ENCODE measurements at places on chromosomes 4 and X. TPM values are rescaled to one million over a fixed set of nuclear protein-coding genes. Genes with fewer than 3 reads are reported as not detected.

DNA sequence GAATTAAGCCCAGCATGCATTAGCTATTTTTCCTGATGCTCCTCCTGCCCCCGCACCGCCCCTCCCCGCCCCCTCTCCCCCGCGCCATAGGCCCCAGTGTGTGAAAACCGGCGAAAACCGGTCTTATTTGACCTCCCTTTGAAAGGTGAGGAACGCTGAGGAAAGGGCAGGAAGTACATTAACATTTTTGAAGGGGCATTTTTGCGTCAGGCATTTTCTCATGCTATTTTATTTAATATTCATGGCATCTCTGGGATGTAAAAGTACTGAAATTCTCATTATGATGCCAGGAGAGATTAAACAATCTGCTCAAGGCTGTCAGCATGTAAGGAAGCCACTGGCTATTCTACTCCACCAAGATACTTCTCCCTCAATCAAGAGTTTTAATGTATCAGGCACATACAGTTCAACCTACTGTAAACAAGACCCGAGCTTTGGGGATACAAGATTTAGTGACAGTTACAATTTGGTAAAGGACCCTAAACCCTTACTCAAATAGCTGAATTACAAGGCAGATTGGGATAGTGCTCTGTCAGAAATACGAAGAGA lies 1.2 kb upstream of the NMU start:
- no peak overlapping the region for H3K4me3 ChIP-seq
- no peak overlapping the region for H3K27ac ChIP-seq
- H3K27me3 ChIP-seq: peaks cover 3% of the 10 kb centered on the region
- DNase-seq: no peak
- no peaks in the 10 kb centered on the region for H3K4me1 ChIP-seq
- H3K36me3 ChIP-seq: no peaks in the 10 kb centered on the region

DNA sequence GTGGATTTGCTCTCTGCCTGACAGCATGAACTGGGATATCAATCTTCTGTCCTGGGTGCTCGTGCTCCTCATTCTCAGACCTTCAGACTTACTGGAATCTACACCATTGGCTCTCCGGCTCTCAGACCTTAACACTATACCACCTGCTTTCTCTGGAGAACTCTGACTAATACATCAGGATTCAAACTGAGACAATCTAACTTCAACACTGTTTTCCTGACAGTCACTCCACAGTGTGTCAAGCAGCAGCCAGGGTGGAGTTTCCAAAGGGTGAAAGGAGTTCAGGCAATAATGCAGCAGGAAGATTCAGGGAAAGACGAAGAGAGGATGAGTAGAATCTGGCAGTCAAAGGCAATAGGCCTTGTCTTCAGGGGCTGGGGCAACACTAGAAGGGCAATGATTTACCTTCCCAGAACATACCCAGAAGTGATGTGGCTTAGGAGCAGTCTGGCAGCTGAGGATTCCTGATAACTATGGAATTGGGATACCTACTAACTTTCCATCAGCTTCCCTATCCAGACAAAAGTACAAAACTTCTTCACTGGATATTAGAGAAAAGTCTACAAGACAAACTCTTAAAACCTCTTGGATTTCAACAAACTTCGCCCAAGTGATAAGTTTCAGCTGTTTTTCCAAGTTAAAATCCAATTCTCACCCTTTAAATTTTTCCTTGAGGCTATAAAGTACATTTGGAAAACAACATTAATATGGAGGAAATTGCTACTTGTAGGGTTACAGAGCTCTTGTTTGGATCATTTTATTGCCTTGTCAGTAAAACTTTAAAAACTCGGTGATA lies 58.4 kb upstream of the SLIT2 start:
- no peak overlapping the region for H3K27ac ChIP-seq
- H3K36me3 ChIP-seq: no peaks in the 10 kb centered on the region
- no peak for DNase-seq
- H3K4me3 ChIP-seq: no peak overlapping the region

- no peak for DNase-seq
- no peaks in the 10 kb centered on the region for H3K4me1 ChIP-seq
- H3K4me3 ChIP-seq: no peak overlapping the region
- H3K27me3 ChIP-seq: no peaks in the 10 kb centered on the region
- no peaks in the 10 kb centered on the region for H3K36me3 ChIP-seq
Observed at GRCh38 chrX:12405306-12405705, 267.0 kb downstream of the FRMPD4 start.

Gene MAP9
- total RNA-seq: 4.9 TPM

DNA sequence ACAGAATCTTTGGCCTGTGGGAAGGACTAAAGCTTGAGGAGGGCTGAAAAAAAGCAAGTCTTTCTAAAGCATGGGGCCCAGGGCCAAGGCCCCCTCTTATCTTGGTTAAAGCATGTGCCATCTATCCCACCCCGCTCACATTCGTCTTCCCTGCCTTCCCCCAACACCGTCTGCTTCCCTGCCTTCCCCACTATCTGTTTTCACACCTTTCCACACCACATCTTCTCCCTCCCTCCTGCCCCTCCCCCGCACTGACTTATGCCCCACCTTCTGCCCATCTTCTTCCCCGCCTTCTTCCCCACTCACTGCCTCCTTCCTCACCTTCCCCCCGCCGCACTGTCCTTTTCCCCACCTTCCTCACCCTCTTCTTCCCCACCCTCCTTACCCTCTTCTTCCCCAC lies 890 bp upstream of the NAP1L5 start:
- no peaks in the 10 kb centered on the region for H3K27me3 ChIP-seq
- H3K36me3 ChIP-seq: no peaks in the 10 kb centered on the region
- DNase-seq: no peak
- no peak overlapping the region for H3K27ac ChIP-seq

- peaks cover 5% of the 10 kb centered on the region for H3K4me1 ChIP-seq
Observed at GRCh38 chr4:11483046-11483445, 54.4 kb upstream of the HS3ST1 start.

DNA sequence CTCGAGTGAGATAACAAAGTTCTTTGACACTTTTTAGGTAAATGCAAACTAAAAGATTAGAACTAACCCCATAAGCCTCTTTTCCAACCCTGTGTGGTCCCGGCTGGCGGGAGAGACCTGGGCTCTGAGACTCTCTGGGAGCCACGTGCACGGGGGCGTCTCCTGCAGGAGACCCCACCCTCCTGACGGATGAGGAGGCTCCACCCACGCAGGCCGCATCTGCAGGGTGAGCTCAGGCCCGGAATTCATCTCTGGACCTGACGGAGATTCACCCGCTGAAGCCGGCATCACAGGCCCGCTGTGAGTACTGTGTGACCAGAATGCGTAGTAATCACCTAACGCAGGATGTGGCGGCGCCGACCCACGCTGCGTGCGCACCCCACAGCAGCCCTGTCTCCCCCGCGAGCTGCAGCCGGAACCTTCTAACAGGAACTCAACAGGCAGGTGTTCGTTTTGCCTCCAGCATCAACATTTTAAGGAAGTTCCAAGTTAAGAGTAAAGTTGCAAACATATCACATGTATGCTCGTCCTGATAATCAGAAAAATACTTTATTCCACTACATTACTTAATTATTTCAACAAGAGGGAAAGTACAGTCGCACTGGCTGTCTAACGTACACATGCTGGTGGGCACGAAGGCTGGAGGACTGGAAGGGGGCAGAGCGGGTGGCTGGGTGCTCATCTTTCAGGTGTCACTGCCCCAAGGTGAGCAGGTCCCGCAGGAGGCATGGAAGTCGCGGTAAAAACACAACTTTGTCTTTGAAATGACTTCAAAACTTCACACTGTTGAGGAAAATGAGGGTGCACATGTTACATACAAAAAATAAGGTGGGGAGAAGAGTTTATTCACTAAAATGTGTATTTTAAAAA lies 44.5 kb downstream of the FGFRL1 start:
- no peak for DNase-seq
- no peaks in the 10 kb centered on the region for H3K4me1 ChIP-seq
- H3K4me3 ChIP-seq: peak overlapping the region; percentile 32
- no peaks in the 10 kb centered on the region for H3K36me3 ChIP-seq

Gene NEIL3
- 7.9 TPM for total RNA-seq

Gene DCUN1D4
- 20.8 TPM for total RNA-seq

Gene SCML2
- total RNA-seq: 1.9 TPM

DNA sequence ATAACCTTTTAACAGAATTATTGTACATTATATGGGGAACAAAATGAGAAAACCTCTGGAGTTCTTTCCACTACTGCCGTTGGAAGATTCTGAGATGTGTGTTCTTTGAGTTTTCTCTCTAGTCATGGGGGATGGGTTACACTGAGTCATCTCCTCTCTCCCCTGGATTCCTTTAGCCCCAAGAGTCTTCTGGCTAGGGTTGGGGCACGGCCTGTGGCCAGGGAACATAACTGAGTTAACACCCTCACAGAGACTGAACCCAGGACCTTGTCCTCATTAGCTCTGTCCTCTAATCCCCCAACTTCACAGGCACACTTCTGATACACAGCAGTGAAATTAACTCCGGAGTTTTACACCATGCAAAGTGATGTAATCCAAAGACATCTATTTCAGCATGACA lies 142.3 kb upstream of the F9 start:
- DNase-seq: no peak
- H3K27me3 ChIP-seq: no peaks in the 10 kb centered on the region
- no peaks in the 10 kb centered on the region for H3K4me1 ChIP-seq
- H3K36me3 ChIP-seq: no peaks in the 10 kb centered on the region
- no peak overlapping the region for H3K27ac ChIP-seq

GRCh38 chr4:39978904-39979303 lies 1.2 kb upstream of the PDS5A start:
- H3K4me1 ChIP-seq: peaks cover 3% of the 10 kb centered on the region
- H3K4me3 ChIP-seq: no peak overlapping the region

GRCh38 chr4:34723605-34724004 lies 1520.7 kb downstream of the ARAP2 start:
- H3K27me3 ChIP-seq: no peaks in the 10 kb centered on the region
- H3K4me1 ChIP-seq: no peaks in the 10 kb centered on the region
- H3K36me3 ChIP-seq: no peaks in the 10 kb centered on the region
- no peak overlapping the region for H3K27ac ChIP-seq

Gene BMPR1B
- total RNA-seq: not detected

DNA sequence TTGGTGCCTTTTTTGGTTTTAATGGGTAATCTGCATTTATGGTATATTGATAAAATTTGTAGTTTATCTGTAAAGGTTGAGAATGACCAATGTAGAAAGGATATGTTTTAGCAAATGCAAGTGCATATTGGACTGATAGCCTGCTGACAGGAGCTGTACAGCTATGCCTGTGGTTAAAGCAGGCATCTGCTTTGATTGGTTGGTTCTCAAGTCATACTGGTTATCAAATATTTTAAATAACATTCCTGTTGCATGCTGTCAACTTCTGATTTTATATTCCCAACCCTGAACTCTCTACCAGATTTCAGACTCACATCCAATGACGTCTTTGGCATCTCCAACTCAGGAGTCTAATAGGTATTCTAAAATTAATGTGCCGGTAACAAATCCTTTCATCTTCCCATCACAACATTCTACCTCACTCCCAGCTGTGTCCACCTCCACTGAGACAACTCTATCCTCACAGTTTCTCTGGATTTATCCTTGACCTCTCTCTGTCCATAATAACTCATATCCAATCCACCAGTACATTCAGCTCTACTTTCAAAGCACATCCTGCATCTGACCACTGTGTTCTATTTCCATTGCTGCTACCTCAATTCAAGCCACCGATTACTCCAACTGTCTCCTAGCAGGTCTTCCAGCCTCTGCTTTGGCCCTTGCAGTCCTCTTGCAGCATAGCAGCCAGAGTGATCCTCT lies 125.7 kb downstream of the CAMK2D start:
- no peak for DNase-seq
- 0 out of 2 replicates have a peak overlapping the region, but pooled peaks have one; percentile 9 for H3K4me3 ChIP-seq
- H3K27me3 ChIP-seq: no peaks in the 10 kb centered on the region
- no peaks in the 10 kb centered on the region for H3K36me3 ChIP-seq

Gene CT45A10
- total RNA-seq: not detected

DNA sequence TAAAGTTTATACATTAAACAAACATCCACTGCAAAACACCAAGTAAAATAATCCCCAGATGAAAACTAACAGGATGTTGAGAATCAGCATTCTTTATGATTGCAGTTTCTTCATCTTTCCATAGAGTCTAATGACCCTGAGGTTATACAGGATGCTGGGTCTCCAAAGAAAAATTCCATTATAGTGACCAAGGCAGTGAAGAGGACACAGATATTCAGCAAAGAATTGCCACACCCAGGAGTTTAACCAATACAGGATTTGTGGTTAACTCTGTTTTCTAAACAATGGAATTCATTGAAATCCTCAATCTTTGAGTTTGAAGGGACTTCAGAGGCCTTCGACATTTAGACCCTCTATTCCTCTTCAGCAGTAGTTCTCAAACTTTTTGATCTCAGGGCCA lies 76.2 kb upstream of the ESX1 start:
- H3K27ac ChIP-seq: no peak overlapping the region
- no peak for DNase-seq
- no peaks in the 10 kb centered on the region for H3K4me1 ChIP-seq
- no peaks in the 10 kb centered on the region for H3K36me3 ChIP-seq

GRCh38 chr4:116453127-116453526 lies 632.2 kb downstream of the TRAM1L1 start:
- no peak for DNase-seq
- H3K27ac ChIP-seq: no peak overlapping the region
- H3K36me3 ChIP-seq: no peaks in the 10 kb centered on the region
- H3K4me1 ChIP-seq: no peaks in the 10 kb centered on the region

Gene IL2
- total RNA-seq: 0.66 TPM

Gene CFP
- total RNA-seq: 7.2 TPM

GRCh38 chr4:174663216-174663615 lies 140.9 kb upstream of the HPGD start:
- no peaks in the 10 kb centered on the region for H3K27me3 ChIP-seq
- H3K36me3 ChIP-seq: no peaks in the 10 kb centered on the region
- H3K27ac ChIP-seq: no peak overlapping the region
- no peak overlapping the region for H3K4me3 ChIP-seq
- DNase-seq: no peak
- no peaks in the 10 kb centered on the region for H3K4me1 ChIP-seq

DNA sequence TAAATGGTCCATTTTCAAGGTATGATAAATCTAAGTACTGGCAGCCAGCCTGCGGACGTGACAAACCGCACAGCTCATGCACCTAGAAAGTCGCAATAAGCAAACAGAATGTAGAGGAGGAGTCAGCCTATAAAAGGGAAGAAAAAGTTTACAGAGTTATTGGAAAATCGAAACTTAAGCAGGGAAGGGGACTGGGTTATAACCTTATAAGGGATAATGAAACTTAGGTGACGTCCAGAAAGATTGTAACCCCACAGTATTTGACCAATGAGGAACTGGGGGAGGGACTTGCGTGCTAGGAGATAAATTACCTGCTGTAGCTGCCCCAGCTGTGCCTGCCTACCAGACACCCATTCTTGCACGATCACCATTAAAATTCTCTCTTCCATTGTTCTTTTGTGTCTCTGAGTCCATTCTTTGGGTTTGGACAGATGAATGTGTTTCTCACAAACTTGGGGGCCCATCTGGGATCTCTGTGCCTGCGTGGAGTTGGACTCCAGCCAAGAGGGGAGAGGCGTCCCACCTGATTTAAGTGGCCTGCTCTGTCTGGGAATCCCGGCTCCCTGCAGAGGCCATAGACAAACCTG lies 61.0 kb downstream of the ZCCHC12 start:
- no peaks in the 10 kb centered on the region for H3K36me3 ChIP-seq
- H3K27ac ChIP-seq: no peak overlapping the region
- no peaks in the 10 kb centered on the region for H3K27me3 ChIP-seq
- H3K4me3 ChIP-seq: no peak overlapping the region
- DNase-seq: no peak
- H3K4me1 ChIP-seq: no peaks in the 10 kb centered on the region

Gene FAM200B
- total RNA-seq: 14.9 TPM
